H1 (cell line): ENCODE measurements at places on chromosomes 3 and 15.

DNA sequence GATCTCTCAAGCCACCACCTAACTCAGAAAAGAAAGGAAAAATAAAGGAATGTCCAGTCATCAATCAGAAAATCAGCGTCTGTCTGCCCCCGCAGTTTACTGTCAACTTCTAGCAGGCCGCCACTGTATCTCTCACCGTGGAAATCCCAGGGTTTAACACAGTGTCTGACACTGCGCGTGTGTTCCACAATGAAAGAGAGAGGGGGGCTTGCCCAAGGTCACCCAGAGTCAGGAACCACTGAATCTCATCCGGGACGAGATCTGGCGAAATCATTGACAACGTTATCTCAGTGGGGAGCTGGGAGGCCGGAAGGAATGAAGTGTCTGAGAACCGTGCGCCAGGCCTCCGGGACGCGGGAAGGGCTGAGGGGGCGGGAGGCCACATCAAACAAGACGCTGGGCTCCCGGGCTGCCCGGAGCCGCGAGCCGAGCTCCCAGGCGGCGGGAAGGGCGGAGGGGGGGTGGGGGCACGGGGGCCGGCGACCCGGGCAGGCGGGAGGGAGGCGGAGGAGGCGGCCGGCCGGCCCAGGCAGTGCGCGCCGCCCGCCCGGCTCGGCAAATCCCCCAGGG, 2.2 kb upstream of the HES1 start:
- no peak overlapping the region for H3K27ac ChIP-seq
- peak; percentile 64 for DNase-seq
- H3K4me1 ChIP-seq: peaks cover 34% of the 10 kb centered on the region
- H3K4me3 ChIP-seq: no peak overlapping the region; the same call in 1 of the 2 replicates

- H3K36me3 ChIP-seq: no peaks in the 10 kb centered on the region
- no peak overlapping the region for H3K27ac ChIP-seq
- H3K4me3 ChIP-seq: no peak overlapping the region
- H3K4me1 ChIP-seq: no peaks in the 10 kb centered on the region
- peaks cover 20% of the 10 kb centered on the region; the same call in 1 of the 2 replicates for H3K27me3 ChIP-seq
Measured at GRCh38 chr15:93141371-93141794, 52.4 kb upstream of the RGMA start.

GRCh38 chr15:78676424-78677110, 35.6 kb upstream of the CHRNB4 start:
- DNase-seq: no peak
- H3K27me3 ChIP-seq: peaks cover 6% of the 10 kb centered on the region; the same call in 1 of the 2 replicates
- no peaks in the 10 kb centered on the region for H3K36me3 ChIP-seq
- peaks cover 23% of the 10 kb centered on the region for H3K4me1 ChIP-seq
- H3K27ac ChIP-seq: no peak overlapping the region
- no peak overlapping the region for H3K4me3 ChIP-seq

DNA sequence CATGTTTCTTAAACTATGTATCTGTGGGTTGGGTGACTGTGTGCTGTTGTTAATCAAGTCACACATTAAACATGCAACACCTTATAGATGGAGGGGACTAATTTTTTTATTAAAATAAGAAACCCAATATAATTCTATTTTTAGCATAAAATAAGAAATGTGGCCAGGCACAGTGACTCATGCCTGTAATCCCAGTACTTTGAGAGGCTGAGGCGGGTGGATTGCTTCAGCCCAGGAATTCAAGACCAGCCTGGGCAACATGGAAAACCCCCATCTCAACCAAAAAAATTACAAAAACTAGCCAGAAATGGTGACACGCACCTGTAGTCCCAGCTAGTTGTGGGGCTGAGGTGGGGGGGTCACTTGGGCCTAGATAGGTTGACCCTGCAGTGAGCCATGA, 1021.0 kb downstream of the EPHA3 start:
- no peaks in the 10 kb centered on the region for H3K36me3 ChIP-seq
- H3K27me3 ChIP-seq: no peaks in the 10 kb centered on the region
- H3K4me3 ChIP-seq: no peak overlapping the region
- DNase-seq: no peak

- H3K4me3 ChIP-seq: no peak overlapping the region
- DNase-seq: no peak
- H3K4me1 ChIP-seq: no peaks in the 10 kb centered on the region
- no peaks in the 10 kb centered on the region for H3K36me3 ChIP-seq
- no peaks in the 10 kb centered on the region for H3K27me3 ChIP-seq
Measured at GRCh38 chr15:95249524-95249923, 1018.2 kb downstream of the MCTP2 start.

- H3K27me3 ChIP-seq: no peaks in the 10 kb centered on the region
- no peak overlapping the region for H3K4me3 ChIP-seq
- H3K27ac ChIP-seq: no peak overlapping the region
- H3K36me3 ChIP-seq: peaks cover 2% of the 10 kb centered on the region
Measured at GRCh38 chr15:48748535-48748934, 62.3 kb downstream of the CEP152 start.

- no peaks in the 10 kb centered on the region; the same call in 1 of the 2 replicates for H3K4me1 ChIP-seq
- H3K4me3 ChIP-seq: no peak overlapping the region
- no peaks in the 10 kb centered on the region for H3K27me3 ChIP-seq
- no peaks in the 10 kb centered on the region for H3K36me3 ChIP-seq
- no peak for DNase-seq
- H3K27ac ChIP-seq: no peak overlapping the region
Measured at GRCh38 chr15:99451484-99451883, 114.3 kb upstream of the MEF2A start.

DNA sequence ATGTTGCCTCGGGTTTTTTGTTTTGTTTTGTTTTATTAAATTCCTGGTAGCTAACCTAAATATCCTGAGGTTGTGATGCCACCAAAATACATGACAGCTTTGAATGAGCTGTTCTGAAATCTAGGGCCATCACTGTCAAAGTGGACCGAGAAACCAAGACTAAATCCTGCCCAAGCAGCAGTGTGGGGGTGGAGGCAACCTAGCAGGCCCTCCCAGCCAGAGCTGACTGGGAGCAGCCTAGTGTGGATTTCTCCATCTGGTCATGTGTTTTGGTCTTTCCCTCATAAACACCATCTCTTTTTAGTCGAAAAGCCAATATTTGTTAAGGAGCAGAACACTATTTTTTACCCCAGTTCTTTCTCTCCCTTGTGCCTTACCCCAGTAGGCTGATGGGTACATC, 52.2 kb downstream of the LARS2 start:
- no peaks in the 10 kb centered on the region for H3K36me3 ChIP-seq
- H3K27me3 ChIP-seq: no peaks in the 10 kb centered on the region
- no peak overlapping the region for H3K4me3 ChIP-seq
- DNase-seq: no peak
- H3K4me1 ChIP-seq: peaks cover 10% of the 10 kb centered on the region; the same call in 1 of the 2 replicates

DNA sequence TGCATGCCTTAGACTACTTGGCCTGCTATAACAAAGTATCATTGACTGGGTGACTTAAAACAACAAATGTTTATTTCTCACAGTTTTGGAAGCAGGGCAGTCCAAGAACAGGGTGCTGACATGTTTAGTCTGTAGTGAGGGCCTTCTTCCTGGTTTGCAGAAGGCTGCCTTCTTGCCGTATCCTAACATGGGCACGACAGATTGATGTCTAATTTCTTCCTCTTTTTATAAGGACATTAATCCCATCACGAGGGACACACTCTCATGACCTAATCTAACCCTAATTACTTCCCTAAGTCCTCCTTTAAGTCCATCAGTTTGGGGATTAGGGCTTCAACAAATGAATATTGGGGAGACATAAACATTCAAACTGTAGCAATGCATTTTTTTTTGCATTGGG, 10.9 kb upstream of the GOLGA8B start:
- DNase-seq: no peak
- H3K4me1 ChIP-seq: no peaks in the 10 kb centered on the region
- H3K4me3 ChIP-seq: no peak overlapping the region
- no peak overlapping the region for H3K27ac ChIP-seq

DNA sequence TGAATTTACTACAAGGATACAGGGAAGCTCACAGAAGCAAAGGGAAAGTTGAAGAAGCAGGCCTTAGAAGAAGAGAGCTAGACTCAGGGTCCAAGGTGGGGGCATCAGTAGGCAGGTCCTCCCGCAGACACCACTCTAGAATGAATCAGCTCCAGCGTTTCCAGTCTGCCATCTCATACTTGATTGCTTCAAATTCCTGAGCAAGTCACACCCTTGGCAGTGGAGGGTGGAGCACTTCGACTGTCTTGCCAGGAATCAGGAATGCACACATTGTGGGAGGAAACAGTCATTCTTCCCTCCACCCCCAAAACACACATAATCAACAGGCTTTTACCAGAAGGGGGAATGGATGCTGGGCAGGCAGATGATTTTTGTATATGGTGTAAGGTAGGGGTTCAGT, 78.5 kb downstream of the CHCHD6 start:
- H3K36me3 ChIP-seq: no peaks in the 10 kb centered on the region
- H3K4me1 ChIP-seq: peaks cover 10% of the 10 kb centered on the region
- H3K27me3 ChIP-seq: no peaks in the 10 kb centered on the region
- no peak overlapping the region for H3K27ac ChIP-seq

GRCh38 chr15:37806808-37807207, 127.6 kb upstream of the TMCO5A start:
- H3K36me3 ChIP-seq: no peaks in the 10 kb centered on the region
- DNase-seq: no peak
- no peaks in the 10 kb centered on the region for H3K4me1 ChIP-seq
- H3K4me3 ChIP-seq: no peak overlapping the region
- H3K27ac ChIP-seq: no peak overlapping the region

- H3K4me1 ChIP-seq: no peaks in the 10 kb centered on the region
- no peak for DNase-seq
- H3K27me3 ChIP-seq: no peaks in the 10 kb centered on the region
- no peaks in the 10 kb centered on the region for H3K36me3 ChIP-seq
- no peak overlapping the region for H3K4me3 ChIP-seq
- no peak overlapping the region for H3K27ac ChIP-seq
Measured at GRCh38 chr3:53150247-53151085, 10.5 kb upstream of the PRKCD start.

DNA sequence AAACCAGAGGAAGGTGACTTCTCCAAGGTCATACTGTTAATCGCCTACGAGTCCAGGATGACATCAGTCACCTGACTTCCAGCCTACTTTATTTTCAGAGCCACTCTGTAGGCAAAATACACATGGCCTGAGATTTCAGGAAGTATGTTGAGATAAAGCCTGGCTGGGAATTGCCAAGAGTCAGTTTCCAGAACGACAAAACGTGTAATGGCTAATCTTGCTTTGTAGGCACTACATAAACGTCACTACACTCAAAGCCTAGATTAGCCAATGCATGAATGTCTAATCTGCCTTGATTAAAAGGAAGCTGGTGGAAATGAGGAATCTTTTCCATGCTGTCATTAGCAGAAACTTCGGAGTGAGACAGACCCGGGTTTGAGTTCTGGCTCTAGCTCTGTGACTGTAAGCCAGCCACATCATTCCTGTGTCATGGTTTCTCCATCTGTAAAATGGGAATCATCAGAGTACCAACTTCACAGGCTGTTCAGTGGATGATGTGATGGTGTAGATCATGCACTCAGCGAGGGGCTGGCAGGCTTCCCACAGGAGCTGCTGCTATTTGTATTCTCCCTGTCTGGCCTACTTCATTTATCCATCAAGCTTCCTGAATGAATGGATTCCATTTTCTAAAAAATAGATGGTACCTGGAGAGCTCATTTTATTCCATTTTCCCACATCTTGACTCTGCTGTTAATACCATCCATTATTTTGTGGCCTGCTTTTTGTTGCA, 241.9 kb downstream of the XXYLT1 start:
- H3K36me3 ChIP-seq: no peaks in the 10 kb centered on the region
- H3K27me3 ChIP-seq: peaks cover under 1% of the 10 kb centered on the region; the same call in 1 of the 2 replicates
- peaks cover 3% of the 10 kb centered on the region for H3K4me1 ChIP-seq
